GM04504 (cell line): ENCODE measurements at places on chromosomes 2 and 18.
A peak's percentile ranks its signal among the peaks of the same experiment; 100 is the strongest.

DNA sequence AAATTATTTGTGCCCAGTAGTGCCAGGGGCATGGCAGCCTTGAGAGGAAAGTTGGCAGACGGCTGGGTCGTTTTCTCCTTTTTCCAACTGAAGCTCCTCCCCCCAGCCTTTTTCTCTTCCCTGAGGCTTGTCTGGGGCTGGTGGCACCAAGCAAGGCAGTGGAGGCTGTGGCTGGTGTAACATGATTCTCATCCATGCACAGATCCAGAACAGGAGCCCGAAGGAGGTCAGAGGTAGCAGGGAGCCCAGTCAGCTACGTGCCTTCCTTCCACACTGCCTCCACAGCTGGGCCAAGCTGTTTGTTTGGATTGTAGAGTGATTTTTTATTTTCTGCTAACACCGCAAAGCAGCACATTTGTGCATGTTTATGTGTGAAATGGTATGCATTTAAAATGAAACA is 170.3 kb upstream of the MGAT5 start:
- DNase-seq, result no peak

GRCh38 chr2:36708041-36708741 is 11.7 kb downstream of the VIT start:
- peak; percentile 95 for DNase-seq

DNA sequence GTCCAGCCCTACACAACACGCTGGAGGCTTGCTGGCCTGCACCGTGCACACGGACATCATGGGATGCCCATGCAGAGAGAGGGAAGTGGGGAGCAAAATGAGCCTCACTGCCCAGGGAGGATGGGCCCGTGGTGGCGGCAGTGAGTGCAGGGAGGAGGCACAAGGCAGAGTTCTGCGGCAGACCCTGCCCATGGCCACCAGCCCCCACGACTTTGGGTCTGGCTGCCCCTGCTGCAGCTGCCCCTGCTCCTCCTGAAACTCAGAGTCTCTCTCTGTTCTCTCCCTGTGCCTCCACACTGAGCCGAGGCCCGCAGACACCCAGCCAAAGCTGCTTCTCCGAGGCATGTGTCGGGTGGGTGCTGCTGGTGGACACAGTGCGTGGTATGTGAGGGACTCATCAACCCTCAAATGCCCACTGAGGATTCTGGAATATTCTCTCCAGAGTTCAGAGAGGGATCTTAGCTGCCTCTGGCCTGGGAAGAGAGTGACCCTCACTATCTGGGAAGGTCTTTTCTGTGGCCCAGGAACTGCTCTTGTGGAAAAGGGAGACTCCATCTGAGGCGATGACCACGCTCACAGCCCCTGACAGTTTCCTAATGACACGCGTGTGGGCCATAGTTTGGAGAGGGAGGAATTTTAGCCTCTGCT is 45.1 kb upstream of the HPCAL1 start:
- DNase-seq, result no peak

DNA sequence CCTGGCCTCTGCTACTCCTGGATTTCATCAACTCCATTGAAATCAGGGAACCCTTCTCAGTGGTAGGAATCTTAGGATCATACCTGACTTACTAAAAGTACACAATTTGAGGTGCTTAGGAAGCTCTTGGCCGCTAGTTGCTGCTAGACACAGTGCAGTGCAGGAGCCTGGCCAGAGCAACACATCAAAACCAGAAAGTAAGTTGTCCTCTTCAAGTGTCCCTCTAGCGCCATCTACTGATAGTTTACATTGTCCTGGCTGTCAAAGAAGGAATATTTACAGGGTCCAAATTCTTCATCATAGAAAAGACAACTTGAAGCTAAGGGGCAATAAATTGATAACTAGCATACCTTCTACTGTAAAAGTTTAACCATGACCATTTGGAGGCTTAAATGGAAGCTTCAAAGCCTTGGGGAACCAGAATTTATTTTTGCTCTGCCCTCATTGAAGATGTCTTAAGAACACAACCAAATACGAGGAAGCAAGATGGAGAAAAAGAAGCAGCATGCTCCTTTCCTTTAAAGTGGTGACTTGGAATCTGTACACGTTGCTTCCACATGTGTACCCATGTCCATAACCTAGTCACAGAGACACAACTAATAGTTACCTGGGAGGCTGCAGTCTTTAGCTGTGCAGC is 889.1 kb upstream of the GCFC2 start:
- peak; percentile 4 for DNase-seq

DNA sequence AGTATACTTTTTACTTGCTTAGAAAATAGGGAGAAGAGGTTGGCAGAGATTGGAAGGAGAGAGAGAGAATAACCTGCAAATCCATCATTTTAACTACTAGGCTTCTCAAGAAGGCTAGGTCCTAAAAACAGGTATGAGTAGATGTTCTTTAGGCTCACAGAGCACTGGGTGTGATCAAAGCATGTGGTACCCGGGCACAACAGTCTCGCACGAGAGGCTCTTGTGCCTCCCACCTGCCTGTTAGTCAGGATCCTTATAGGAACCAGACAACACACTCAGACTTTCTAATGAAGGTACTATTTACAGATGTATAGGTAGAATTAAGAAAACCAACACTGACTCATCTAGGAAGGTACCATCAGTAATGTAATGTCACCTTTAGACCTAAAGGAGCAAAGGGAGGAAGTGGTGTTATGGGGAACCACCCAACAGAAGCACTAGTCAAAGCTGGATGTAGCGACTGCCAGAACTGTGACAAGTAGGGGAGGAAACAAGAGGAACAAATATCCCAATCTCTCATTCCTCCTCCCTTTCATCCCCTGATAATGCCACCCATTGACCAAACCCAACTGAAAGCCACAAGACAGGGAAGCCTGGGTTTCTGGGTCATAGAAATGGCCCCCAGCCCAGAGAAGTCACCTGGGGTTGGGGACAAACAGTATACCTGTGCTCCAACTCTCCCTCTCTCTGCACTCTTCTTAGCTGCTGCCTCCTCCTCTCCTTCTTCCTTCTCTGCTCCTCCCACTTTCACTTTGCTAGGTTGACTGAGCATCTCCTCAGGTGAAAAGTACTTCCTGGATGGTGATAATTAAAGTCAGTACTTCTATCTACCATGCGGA is 16.0 kb upstream of the MARCHF4 start:
- DNase-seq, result no peak

DNA sequence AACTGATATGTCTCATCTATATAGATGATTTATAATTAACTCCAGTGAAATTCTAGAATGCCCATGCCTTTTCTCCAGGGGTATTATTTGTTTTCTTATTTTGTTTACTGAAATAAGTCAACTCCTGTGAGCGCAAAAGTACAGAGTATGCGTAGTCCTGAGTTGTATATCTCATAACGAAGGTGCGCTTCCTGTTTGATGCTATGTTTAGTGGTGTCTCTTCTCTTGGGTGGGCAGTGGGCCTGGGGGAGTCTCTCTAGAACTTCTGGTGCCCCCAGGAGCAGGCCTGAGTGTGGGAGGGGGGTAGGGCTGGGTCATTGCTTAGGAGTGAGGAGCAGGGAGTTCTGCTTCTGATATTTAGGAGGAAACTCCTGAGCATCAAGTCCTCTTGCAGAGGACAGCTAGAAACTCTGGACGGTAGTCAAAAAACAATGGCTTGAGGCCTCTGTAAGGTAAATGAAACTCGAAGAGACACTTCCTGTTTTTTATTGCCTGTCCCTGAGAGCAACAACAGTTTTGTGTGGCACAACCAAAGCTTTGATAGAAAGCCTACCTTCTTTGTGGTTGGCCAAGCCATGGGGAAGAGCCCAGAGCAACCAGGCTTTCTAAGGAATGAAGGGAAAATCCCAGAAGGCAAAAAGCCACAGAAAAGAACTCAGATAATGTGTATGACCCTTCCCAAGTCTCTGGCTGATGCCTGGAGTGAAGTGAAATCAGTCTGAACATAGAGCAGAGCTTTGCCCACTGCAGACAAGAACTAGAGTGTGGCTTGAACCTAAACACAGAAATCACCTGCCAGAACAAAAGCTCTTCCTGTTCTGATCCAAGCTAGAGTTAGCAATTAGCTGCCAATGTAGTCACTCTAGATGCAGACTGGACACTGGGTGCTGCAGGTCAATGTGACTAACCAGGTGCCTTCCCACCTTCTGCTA is 8.5 kb upstream of the SP140L start:
- DNase-seq, result no peak

GRCh38 chr2:134249755-134250154 is 4.1 kb upstream of the MGAT5 start:
- DNase-seq, result no peak

DNA sequence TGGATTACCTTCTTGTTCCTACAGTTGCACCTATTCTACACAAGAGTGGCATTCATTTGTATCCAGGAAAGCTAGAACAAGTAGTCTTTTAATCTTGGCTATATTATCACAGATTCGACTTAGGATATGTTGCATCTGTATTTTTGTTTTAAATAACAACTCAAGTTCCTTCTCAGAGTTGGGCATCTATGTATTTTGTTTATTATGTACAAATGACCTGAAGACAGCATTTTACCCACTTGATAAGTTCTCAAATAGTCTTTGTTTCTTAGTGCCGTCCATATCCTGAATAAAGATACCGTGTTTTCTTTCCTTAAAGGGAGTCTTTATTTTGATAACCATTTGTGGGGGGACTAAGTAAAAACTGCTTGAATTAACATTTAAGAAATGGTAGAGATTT is 2.9 kb downstream of the ITPRID2 start:
- no peak for DNase-seq

GRCh38 chr2:182496596-182496995 is 69.8 kb upstream of the PDE1A start:
- no peak for DNase-seq

- DNase-seq, result no peak
Observed at GRCh38 chr2:191931329-191931728, 84.4 kb upstream of the CAVIN2 start.

GRCh38 chr18:21669736-21670285 is 34.8 kb downstream of the ABHD3 start:
- DNase-seq, result no peak

DNA sequence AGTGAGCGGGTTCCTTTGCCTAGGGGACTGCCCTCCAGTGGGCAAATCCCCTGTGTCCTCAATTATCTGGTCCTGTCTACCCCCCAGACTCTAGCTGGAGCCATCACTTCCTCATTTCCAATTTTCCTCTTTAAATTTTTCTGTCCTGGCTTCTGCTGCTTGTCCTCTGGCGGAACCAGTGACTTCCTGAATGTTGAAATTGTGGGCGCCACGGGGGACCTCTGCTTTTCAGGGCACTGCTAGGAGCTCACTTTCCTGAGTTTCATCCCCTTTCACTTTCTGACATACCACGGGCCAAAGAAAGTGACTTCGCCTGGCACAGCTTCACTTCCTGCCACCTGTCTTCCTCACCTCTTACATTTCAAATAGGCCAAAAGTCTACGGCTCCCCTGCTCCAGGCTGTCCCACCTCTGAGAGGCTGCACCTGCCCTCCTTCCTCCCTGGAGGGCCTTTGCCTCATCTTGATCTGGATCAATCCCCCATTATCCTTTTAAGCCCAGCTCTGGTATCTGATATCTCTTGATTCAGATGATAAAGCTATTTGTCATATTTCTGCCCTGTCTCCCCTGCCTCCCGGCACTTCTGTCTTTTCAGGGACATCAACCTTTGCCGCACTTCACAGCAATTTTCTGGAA is 1.4 kb upstream of the MARCO start:
- no peak for DNase-seq

DNA sequence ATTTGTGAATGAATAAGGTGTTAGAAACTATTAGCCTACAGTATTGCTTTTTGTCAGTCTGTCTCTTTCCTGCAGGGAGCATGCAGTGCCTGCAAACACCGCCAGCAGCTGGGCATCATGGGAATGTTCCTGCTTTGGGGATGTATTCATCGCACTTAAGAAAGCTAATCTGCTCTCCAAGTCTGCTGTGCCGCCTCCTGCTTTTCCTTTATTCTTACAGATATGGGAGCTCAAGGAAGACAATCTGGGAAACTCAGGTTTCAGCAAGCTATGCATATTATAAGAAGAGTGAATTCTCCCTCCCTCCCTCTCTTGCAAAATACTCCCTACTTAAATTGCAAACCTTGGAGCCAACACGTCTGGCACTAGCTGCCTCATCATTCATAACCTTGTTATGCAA is 479.2 kb upstream of the ACVR2A start:
- no peak for DNase-seq

DNA sequence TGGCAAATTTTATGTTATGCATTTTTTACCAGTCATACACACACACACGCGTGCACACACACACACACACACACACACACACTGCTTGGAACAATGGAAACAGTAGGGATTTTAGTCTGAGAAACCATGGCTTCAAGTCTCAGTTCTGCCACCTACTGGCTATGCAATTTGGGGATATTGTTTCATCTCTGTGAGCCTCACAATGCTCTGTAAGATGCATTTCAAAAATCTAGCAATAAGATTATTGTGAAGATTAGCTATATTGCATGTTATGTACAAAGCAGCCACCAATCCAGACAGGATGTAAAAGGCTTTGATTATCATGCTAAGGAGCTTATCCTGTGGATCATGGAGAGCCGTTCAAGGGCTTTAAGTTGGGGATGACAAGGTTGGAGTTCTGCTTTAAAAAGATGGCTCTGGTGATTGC is 401.4 kb downstream of the NBAS start:
- DNase-seq, result no peak

DNA sequence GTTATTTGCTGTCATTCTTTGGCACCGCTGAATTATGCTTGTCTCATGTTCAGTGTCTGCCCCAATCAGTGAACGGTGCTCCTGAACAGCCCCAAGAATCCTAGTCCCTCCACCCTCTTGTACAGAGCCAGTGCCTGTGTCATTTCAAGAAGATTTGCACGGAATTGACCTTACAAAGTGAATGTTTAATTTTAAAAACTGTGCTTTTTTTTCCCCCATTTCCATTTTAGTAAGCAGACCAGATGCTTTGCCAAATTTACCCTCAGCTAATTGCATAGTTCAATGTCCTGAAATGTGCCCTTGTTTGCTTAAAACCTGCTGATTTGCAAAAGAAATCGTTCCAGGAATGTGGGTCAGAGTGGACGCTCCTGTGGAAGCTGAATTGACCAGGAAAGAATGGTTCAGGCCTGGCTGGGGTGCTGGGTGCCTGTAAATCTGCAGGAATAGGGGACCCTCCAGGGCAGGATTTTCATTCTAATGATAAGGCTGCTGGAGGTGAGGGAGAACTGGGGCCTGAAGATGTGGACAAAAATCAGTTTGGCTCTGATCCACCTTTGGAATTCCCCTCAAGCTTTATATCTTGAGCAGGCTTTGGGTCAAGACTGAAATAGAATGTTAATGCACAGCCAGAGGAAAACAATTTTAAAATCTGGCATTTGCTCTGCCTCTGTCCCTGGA is 20.1 kb downstream of the TMEM17 start:
- no peak for DNase-seq
